Pancreas (tissue), 10 donors: ENCODE measurements at places on chromosomes 4 and X.

- DNase-seq = no peak
These were observed 47.0 kb downstream of the ANXA10 start for GRCh38 chr4:168139336-168139735.

- no peak for DNase-seq
These were observed 211.8 kb downstream of the PPP4R3C start for GRCh38 chrX:27251369-27251768.

GRCh38 chr4:7999695-8000094, 60.0 kb upstream of the AFAP1 start:
- no peak for DNase-seq

- DNase-seq = no peak
These were observed 41.9 kb downstream of the WDR1 start for GRCh38 chr4:10074767-10075105.

GRCh38 chrX:19744231-19744630, 143.2 kb downstream of the SH3KBP1 start:
- no peak for DNase-seq

- DNase-seq = no peak
These were observed 25.3 kb downstream of the ARHGEF6 start for GRCh38 chrX:136755411-136755810.

DNA sequence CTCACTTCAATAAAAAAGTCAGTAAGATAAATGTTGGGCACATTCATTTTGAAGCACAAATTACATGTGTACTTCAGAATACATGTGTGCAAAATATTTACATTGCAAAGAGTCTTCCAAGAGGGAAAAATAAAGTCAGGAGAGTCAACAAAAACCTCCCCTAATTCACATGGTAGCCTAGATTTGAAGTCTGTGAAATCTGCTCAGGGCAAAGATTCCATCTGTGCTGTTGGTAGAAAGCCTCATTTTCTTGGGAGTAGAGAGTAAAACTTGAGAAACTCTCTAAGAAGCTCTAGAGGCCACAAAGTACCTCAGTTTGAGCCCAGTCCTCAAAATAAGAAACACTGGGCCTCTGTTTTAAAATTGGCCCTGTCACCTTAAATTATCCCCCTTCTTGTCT, 303.4 kb downstream of the RAB28 start:
- DNase-seq = no peak

- DNase-seq = no peak
These were observed 1.0 kb upstream of the OTOP1 start for GRCh38 chr4:4227510-4228355.

GRCh38 chr4:8237256-8237989, 32.1 kb upstream of the HTRA3 start:
- no peak for DNase-seq

GRCh38 chr4:126916049-126916625, 716.6 kb upstream of the INTU start:
- DNase-seq = no peak

DNA sequence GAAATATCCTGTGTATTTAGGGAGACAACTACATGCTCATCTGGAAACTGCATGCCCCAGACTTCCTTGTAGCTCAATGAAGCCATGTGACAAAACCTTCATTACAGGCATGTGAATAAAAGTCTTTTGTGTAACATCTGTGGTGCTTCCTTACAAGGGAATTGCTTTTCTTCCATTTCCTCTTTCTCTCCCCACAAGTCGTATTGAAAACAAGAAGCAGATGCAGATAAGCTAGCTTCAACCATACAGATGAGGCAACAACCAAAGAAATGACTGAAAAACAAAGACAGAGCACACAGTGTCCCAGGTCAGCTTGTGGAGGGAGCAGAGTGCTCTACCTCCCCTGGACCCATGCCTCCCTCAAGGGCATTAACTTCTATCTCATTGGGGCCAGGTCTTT, 115.8 kb upstream of the INPP4B start:
- no peak for DNase-seq

- DNase-seq = no peak
These were observed 256.5 kb upstream of the FAT1 start for GRCh38 chr4:186979961-186980745.

DNA sequence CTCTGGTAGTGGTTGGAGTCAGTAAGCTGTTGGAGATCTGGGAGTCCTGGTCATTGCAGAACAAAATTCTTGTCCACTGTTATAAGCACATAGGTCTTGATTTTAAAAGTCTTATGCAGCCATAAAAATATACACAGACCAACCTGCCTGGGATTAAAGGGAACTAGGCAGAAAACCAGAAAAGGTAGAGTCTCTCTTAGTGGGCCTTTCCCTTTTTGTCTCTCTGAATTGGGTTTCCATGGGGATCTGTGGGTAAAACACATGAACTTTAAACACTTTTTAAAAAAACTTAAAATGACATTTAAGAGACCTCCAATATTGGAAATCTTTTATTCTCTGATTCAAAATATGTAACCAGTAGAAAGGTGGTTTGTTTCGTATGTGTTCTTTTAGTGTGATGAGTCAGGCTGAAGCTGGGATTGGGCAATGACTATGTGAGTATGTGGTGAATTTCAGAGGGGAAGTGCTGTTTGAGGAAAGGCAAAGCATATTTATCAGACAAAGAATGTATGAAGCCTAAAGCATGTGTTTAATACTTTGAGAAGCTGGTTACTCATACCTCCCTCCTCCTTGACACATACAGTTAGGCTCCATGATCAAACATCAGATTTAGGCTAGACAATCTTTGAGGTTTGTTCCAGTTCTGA, 29.6 kb downstream of the SLC16A2 start:
- no peak for DNase-seq

DNA sequence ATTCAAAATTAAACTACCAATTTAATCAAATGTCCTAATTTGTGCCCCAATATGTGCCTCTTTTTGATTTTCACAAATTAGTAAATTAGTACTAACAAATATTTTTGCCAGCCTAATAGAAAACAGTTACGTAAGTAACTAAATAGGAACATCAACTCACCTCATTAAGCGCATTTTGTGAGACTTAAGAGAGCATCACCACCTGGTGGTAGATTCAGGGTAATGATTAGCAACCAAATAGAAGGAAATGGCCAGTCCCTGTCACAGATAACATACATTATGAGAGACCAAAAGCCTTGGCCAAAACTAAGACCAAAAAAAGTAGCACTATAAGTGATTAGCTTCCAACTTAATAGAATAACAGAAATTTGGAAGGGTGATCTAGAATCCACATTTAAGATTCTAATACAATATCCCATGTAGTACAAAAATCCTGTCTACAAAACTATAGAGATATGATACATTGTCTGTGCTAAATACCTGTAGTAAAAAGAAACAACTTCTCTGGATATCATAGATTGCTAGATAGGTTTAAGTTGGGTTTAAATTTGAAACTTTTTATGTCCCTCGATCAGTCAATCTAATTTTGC, 46.7 kb downstream of the C4orf46 start:
- no peak for DNase-seq

GRCh38 chr4:128800701-128801284, 8.7 kb upstream of the JADE1 start:
- DNase-seq = no peak

DNA sequence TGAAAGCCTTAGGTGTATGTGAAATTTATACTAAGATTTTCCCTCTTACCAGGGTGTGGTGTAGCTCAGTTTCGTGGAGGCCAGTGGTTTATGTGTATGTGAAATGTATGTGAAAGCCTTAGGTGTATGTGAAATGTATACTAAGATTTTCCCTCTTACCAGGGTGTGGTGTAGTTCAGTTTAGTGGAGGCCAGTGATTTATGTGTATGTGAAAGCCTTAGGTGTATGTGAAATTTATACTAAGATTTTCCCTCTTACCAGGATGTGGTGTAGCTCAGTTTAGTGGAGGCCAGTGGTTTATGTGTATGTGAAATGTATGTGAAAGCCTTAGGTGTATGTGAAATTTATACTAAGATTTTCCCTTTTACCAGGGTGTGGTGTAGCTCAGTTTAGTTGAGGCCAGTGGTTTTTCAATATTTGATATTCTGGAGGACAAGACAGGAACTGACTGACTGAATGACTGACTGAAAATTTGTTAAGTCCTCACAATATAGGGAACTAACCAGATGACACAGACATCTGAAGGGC, 143.7 kb downstream of the NEXMIF start:
- DNase-seq = no peak

DNA sequence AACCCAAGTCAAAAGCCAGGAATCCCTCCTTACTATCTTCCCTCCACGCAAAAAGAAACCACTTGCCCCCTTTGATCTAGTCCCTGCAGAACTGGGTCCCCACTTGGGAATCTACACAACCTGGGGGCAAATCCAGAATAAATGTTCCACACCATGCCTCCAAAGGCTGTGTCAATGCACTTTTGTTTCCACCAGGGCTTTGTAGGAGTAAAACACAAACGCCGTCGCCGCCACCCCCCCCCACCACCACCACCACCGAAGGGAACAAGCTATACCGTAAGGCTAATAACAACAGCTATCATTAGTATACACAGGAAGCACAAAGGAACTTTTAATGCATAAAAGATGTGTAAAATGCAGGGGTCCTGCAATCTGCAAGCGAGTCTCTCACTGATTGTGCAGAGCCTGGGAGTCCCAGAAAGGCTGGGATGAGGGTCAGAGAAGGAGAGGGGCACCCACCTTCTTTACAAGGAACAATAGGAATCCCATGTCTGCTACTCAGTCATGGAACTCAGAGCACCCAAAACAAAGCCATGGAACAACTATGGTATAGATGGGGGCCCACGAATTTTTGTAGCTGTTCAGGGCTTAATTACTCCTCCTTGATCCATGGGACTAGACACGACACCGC, 13.2 kb downstream of the BCOR start:
- no peak for DNase-seq

GRCh38 chr4:84573385-84574068, 9.4 kb upstream of the CDS1 start:
- DNase-seq = no peak

DNA sequence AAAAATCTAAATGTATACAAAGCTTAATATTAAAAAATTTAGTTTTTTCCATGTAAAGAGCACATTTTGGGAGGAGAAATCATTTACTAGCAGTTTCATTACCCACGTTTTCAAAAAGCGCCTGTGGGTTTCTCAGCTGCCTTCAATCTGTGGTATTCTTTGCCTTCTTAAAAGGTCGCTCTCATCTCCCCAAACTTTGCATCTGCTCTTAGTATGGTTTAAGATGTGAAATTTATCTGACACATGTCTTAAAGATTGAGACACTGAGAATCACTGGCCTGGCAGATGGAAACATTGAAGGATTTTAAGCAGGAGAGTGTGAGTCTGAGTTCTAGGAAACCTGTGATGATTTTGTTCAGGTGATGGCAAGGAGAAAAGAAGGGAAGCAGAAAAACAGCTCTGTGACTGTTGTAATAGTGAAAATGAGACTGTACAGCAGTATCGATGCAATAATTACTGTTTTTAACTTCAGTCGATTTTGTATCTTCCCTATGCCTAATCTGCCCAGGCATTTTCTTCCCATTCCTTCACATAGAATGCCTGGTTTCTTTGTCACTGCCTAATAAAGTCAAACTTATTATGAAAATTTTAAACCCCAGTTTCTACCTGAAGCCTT, 75.9 kb downstream of the PAQR3 start:
- no peak for DNase-seq

GRCh38 chrX:57451426-57452020, 140.3 kb upstream of the ZXDB start:
- no peak for DNase-seq

- DNase-seq = no peak
These were observed 66.4 kb upstream of the ATP6AP2 start for GRCh38 chrX:40514376-40514775.

- DNase-seq = no peak
These were observed 315.3 kb downstream of the DMD start for GRCh38 chrX:32896088-32896487.

GRCh38 chr4:8238515-8239053, 31.0 kb upstream of the HTRA3 start:
- DNase-seq = no peak

DNA sequence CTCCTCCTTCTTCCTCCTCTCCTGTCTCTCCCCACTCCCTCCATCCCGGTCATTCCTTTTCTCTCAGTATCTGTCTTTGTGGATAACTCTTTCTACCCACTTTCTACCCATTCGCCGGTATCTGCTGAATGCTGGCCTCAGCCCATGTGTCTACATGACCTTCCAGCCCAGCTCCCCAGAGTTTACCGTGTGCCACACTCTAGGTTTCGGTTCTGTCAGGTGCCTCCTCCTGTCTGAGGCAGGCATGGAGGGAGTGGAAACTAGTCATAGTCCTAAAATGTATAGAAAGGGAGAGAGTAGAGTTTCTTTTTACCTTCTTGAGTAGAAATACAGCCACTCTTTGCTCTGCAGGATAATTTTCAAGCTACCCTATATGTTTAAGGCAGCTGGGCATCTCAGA, 33.5 kb upstream of the SCRG1 start:
- DNase-seq = no peak

DNA sequence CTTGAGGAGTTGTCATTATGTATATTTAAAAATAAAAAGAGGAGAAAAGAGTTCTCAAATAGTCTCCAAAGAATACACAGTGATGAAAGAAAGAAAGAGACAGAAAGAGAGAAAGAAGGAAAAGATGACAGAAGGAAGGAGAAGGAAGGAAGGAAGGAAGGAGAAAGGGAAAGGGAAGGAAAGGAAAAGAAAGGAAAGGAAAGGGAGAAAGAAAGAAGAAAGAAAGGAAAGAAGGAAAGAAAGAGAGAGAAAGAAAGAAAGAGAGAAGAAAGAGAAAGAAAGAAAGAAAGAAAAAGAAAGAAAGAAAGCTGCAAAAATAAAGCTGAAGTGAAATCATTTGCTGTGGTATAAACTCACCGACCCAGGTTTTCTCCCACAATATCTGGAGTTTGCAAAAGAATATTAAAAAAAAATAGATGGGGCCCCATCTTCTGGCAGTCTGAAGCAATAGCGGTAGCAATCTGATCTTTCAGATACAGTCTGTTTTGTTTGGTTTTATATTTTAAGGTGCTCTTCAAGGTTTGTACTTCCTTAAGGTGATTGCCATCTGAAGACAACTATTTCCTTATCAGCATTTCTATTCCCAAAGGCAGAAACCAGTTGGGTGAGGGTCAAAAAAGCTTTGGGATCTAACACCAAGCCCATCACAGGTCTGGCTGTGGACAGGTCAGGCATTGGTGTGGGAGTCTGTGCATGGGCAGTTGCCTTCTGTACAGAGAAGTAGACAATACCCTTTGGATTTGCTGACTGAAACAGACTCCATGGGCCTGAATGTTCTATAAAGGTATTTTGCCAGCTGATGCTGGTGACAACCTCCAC, 160.4 kb downstream of the CPEB2 start:
- no peak for DNase-seq

DNA sequence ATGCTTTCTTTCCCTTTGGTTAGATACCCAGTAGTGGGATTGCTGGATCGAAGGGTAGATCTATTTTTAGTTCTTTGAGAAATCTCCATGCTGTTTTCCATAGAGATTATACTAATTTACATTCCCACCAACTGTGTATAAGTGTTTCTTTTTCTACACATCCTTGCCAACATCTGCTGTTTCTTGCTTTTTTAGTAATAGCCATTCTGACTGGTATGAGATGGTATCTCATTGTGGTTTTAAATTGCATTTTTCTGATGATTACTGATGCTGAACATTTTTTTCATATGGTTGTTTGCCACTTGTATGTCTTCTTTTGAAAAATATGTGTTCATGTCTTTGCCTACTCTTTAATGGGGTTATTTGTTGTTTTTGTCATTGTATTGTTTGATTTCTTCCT, 6.6 kb upstream of the AGA start:
- no peak for DNase-seq
